ENCODE measurements at places on chromosomes 6 and 20.

- DNase-seq = no peak
Observed at GRCh38 chr20:38609815-38610214, 8.2 kb downstream of the ARHGAP40 start.

GRCh38 chr20:31707994-31708735, 14.5 kb downstream of the BCL2L1 start:
- no peak for DNase-seq

DNA sequence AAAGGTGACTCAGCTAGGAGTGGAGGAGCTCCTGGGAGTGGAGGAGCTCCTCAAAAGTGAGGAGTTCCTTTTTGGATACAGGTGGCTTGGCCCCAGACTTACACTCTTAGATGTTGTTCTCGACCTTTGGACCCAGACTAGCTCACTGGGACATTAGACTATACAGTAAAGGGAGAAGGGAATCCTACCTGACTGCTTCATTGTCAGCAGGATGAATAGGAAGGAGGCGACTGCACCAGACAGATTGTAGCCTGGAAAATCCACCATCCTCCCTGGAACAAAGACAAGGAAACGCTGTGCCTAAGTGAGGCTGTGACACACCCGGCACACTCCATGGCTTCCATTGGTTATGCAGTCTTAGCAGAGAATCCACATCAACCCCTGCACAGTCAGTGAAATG, at the start of gene BTNL2:
Gene BTNL2 (minus strand): TSS at position 325 of the 400 bp plus-strand sequence. CDS start 58 bp downstream, at position 267.
- DNase-seq = no peak

DNA sequence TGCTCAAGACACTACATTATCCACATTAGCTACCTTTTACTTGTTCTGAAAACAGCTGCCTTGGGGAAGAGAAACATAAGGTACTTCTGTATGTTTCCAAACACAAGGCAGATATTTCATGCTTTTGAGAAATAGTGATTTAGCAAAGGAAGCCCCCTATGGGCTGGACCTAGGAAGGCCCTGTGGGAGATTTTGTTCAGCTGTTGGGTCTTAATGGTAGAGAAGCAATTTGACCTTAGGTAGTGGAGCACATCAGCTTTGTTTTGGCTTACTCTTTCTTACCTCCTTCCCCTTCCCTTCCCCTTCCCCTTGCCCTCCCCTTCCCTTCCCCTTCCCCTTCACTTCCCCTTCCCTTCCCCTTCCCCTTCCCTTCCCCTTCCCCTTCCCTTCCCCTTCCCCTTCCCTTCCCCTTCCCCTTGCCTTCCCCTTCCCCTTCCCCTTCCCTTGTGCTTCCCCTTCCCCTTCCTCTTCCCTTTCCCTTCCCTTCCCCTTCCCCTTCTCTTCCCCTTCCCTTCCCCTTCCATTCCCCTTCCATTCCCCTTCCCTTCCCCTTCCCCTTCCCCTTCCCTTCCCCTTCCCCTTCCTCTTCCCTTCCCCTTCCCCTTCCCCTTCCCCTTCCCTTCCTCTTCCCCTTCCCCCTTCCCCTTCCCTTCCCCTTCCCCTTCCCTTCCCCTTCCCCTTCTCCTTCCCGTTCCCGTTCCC, 84.6 kb downstream of the ANKS1A start:
- DNase-seq = no peak

- DNase-seq = no peak
Observed at GRCh38 chr20:40763646-40764295, 74.7 kb upstream of the MAFB start.

- DNase-seq = no peak
Observed at GRCh38 chr6:163999475-164000125, 585.1 kb downstream of the QKI start.

DNA sequence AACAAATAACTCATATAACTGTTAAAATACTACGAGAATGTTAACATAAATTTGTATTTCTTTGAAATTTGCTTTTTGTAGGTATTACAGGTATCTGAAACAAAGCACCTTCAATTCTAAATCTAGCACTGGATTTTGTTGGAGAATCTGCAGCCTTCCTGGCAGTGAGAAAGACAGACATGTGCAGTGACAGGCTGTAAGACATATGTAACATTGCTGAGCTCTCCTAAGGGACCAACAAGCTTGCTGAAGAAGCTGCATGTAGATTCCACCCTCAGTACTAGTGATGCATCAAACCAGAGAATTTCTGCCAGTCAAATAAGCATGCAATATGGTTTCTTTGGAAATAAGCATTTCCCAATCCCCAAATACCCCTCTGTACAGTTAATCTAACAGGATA, 20.5 kb upstream of the KIAA1586 start:
- DNase-seq = no peak

DNA sequence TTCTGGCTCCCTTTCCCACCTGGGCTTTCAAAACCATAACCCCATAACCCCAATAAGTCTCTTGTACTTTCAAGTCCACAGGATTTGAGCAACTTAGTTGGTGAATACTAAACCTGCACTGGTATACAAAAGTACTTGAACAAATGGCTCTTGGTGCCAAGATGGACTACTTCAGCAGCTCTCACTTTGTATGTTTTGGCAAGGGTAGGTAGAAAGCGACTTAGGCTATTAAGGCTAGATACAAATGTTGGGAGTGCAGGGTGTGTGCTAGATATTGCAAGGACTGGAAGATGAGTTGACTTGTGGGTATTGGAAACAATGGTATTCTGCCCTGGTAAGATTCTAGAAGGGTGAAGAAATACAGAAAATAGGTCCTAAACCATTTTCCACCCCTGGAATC, 182.6 kb upstream of the MOCS1 start:
- DNase-seq = no peak

- peak; percentile 39 for DNase-seq
Observed at GRCh38 chr6:43368259-43369160, 937 bp downstream of the ZNF318 start.

DNA sequence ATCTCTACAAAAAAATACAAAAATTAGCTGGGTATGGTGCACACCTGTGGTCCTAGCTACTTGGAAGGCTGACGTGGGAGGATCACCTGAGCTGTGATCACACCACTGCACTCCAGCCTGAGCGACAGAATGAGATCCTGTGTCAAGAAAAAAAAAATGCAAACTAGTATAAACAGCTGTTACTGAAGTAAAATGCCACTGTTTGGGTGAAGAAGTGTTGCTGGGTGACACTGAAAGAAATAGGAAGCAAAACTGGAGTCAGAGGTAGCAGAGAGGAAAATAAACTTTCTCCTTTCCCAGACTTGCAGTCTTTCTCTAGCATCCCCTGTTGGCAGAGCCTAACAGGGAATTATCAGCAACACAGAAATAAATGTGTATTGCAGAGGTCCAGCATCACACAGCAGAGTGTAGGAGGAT, 241.2 kb upstream of the PREP start:
- peak; percentile 7 for DNase-seq

DNA sequence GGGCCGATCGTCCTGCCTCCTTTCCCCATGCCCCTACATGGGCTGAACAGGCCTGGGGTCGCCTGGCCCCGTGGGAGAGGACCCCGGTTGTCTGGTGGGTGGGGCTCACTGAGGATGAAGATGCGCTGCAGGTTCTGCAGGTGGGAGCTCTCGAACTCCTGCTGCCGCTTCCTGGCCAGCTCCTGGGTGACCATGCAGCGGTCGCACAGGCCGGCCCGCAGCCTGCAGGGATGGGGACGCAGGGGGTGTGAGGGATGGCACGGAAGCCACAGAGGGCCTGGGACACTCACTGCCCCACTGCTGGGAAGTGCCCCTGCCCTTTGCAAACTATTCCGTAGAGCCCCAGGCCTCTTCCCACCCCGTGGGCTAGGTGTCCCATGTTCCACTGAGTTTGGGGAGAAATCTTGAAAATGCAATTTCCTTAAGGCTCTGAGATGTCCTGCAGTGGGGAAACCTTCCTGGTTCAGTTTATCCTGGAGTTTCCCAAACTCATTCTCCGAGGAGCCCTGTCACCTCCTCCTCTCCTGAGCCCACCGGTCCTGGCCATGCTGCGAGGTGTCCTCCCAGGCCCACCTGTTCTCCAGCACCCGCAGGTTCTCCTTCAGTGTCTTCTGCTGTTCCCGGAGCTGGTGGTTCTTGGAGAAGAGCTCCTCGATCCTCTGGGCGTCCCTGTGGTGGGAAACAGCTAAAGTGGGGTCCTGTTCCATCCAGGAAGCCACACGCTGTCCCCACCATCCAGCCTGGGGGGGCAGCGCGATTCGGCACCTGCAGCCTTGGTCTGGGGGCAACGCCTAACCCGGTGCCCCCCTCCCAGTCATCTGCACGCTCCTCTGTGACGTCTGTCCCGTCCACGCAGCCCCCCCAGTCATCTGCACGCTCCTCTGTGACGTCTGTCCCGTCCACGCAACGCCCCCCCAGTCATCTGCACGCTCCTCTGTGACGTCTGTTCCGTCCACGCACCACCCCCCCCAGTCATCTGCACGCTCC, 9.9 kb upstream of the CABLES2 start:
- no peak for DNase-seq

DNA sequence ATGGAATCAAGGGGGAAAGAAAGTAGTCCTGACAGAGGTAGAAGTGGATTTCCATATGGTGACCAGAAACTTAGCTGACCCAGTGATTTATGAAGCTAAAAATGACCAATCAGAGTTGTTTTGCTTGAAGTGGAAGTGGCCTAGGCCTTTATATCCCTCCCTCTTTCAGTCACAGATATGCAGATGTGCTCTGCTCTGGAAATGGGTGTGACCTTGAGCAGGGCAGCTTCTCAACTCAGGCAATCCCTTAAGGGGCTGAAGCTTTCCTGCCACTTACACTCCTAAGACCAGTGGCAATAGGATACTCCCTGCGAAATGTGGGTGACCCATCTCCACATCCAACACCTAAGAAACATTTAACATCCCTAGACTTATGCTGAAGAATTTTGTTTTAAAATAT, 256.6 kb downstream of the EYS start:
- no peak for DNase-seq

DNA sequence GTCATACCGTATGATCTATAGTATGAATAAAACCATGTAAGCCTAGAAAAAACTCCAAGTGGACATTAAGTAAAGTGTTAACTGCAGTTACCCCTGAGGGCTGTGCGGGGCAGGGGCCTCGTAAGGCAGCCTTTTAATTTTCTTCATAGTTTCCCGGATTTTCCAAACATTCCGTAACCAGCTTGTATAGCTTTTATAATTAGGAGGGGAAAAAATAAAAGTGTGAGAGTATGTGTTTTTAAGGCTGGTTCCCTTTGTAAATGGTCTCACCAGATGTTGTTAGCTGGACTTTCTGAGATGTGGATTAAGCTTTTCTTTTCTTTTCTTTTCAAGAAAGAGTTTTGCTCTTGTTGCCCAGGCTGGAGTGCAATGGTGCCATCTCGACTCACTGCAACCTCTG, 7.0 kb downstream of the KIAA1755 start:
- DNase-seq = no peak

GRCh38 chr6:154112181-154112809, 73.3 kb downstream of the OPRM1 start:
- peak; percentile 25 for DNase-seq

DNA sequence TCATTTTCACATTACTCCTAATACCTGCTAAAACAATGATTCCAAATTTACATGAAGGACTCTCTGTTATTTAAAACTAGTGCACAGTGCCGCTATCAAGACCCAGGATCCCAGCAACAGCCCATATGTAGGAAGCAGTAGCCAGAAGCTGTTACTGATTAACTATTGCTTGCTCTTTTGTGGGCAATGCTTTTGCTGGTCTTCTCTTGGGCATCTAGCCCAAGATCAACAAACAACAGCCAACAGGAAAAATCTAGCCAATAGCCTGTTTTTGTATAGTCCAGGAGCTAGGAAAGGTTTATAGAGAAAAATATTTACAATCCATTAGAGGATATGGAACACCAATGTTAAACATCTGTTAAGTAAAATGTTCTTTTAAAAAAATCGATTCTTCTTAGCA, 22.1 kb upstream of the TENT5A start:
- DNase-seq = no peak

GRCh38 chr6:99836471-99836870, 157.6 kb downstream of the MCHR2 start:
- DNase-seq = no peak

DNA sequence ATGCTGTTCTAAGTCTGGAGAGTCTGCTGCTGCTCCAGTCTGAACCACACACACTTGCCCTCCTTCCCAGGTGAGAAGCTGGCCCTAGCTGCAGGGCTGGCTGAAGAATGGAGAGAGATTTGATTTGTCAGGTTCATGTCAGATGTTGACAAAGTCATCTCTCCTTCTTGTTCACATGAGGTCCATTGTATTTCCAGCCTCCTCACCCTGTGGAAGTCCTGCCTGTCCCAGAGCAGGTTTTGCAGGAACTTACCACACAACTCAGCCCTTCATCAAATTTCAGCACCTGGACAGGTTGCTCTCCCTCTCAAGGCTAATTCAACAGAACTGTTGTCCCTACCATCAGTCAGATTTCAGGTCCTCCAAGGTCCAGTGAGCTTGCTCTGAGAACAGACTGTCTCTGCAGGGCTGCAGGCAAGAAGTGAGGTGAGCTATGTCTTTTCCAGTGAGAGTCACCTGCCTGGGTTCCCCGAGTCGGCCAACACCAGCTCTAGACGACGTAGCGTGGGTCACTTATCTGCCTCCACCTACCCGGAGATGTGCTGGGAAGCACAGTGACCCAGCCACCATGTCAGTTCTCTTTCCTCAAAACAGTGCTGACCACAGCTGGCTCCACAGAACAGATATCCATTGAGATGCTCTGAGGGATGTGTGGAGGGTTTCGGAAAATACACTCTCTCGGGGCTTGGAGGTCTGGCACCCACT, 58.0 kb upstream of the CD93 start:
- DNase-seq = no peak

- DNase-seq = no peak
Observed at GRCh38 chr6:139257821-139258398, 33.9 kb downstream of the TXLNB start.

DNA sequence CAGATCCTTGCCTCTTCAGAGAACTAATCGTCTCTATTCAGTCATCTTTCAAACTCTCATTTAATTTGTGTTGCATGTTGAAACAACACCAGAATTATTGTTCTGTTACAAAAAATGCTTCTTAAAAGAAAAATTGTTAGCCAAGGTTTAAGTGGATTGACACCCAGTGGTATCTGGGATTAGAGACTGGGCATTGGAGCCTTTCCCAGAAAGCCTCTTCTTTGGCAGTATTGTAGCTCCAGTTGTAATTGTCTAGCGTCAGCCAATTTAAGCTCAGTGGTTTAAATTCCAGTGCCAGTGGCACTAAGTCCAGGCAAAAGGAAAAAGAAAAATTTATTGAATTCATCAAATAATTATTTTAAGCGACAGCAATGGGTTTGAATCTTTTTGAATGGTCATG, 801 bp downstream of the CCDC28A start:
- DNase-seq = no peak

- peak; percentile 42 for DNase-seq
Observed at GRCh38 chr6:6586671-6587526, 1.6 kb upstream of the LY86 start.

DNA sequence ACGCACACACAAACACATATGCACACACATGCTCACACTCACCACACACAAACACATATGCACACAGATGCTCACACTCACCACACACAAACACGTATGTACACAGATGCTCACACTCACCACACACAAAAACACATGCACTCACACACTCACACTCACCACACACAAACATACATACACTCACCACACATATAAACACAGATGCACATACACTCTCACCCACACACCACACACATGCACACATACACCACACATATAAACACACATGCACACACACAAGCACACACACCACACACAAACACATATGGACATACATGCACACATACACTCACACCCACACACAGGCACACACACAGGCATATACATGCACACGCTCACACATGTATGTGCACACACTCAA, 112.3 kb downstream of the ERMARD start:
- no peak for DNase-seq

- no peak for DNase-seq
Observed at GRCh38 chr6:71419217-71420094, 130.8 kb downstream of the OGFRL1 start.

- DNase-seq = no peak
Observed at GRCh38 chr20:34374209-34374760, 11.2 kb downstream of the ITCH start.

- peak; percentile 42 for DNase-seq
Observed at GRCh38 chr20:32189691-32190615, 17.6 kb downstream of the PLAGL2 start.
